ENCODE measurements at places on chromosomes 12 and 14.

- DNase-seq = no peak
Observed at GRCh38 chr12:100234591-100235304, 32.1 kb downstream of the DEPDC4 start.

GRCh38 chr14:92698393-92698792 lies 50.0 kb downstream of the LGMN start:
- no peak for DNase-seq

DNA sequence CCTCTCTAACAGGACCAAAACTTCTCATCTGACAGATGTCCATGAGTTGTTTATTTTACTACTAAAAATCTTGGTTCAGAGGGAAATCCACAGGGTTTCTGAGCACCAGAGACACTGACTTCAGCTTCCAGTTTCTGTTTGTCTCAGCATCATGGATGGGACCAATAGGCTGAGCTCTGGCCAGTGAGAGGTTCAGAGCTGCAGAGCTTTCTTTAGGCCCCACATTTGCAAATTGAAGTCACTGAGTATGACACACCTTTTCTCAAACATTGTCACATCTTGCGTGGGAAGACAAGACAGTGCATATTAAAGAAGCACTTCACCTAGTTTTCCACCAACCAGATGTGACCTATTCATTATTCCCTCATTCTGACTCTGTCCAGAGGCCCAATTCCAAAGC lies 45.2 kb downstream of the RDH12 start:
- DNase-seq = no peak

DNA sequence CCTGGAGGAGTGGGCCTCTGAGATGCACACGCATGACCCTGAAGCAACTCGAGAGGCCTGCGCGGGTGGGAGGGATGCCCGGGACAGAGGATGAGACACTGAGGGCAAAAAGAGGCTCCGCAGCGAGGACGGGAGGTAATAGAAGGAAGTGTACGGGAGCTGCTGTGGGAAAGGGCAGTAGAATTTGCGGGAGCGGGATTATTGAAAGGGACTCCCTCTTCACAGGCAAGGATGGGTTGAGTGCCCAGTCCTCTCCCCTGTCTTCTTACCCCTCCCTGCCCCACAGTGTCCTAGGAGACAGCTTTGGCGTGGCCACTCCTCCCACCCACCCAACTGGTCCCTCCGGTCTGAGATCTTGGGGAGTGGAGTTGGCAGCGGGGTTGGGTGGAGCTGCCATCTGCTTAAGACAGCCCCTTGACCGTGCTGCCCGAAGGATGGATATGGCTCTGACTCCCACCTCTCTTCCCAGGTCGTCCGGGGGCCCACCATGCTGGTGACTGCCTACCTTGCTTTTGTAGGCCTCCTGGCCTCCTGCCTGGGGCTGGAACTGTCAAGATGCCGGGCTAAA lies 15.7 kb upstream of the ESPL1 start:
- DNase-seq = no peak

GRCh38 chr12:107317751-107318555 lies 224.6 kb upstream of the CRY1 start:
- DNase-seq = peak; percentile 12

DNA sequence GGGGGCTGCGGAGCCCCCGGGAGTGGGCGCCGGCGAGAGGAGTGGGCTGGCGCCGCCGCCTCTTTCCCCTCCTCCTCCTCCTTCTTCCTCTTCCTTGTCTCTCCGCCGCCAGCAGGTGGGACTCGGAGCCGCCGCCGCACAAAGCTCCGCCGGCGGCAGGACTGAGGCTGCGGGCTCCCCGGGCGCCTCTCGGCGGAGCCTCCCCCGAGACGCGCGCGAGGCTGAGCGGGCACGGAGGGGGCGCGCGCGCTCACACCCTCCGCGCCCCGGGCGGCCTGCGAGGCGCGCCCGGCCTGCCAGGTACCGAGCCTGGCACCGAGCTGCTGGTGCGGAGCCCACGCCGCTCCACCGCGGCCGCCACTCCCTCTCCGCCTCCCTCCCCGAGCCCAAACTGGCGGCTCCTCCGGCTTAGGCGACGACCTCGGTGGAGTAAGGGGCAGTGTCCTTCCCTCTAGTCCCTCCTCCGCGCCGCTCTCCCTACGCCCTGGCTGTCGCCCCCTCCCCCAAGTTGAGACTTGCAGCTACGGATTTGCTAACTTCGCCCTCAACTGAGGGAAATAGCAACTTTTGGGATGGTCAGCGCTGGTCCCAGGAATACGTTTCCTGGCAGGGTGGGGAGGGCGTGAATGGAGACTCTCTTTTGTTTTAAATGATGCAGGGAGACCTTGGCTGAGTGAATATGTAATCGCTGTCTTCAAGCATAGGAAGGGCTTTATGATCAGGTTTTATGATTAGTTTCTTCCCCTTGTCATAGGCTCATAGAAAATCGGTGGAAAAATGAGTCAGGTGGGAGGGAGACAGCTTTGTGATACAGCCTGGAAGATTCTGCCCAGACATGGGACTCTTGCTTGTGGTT lies 199.5 kb upstream of the CAND1 start:
- DNase-seq = no peak

DNA sequence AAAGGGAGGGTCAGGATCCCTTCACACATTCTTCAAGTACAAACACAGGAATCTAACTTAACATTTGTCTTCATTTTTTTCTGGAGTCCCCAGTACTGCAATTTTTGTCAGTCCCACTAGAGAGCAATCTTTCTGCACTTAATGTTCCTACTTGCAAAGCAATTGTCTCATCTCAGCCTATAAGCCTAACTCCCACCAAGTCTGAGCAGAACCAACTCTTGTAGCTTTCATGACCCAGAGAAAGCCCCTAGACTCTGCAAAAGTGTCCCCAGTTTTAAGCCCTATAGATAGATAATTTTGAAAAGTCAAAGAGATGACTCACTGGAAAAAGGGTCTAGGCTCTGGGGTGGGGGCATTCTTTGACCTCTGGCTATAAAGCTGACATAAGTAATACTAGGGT lies 1.8 kb upstream of the ZBTB39 start:
- no peak for DNase-seq

GRCh38 chr14:50943261-50943942 lies 881 bp downstream of the PYGL start:
- DNase-seq = no peak

DNA sequence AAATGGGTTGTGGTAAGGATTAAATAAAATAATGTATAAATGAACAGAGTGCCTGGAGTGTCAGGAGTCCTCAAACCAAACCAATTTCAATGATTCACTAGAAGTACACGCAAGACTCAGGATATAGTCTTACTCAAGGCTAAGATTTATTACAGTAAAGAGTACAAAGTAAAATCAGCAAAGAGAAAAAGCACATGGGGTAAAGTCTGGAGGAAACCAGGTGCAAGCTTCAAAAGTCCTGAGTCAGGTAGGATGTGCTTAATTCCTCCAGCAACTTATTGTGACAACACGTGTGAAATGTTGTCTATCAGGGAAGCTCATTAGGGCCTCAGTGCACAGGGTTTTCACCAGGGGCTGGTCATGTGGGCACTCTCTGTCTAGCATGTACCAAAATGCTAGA lies 105.8 kb upstream of the NAP1L1 start:
- no peak for DNase-seq

GRCh38 chr14:68331426-68331825 lies 461.4 kb downstream of the ZFP36L1 start:
- DNase-seq = no peak

Data from cortex of kidney (tissue), 1 donor.